Muscle of arm (tissue), 14 donors: ENCODE measurements at places on chromosomes 4 and X. TPM values are rescaled to one million over a fixed set of nuclear protein-coding genes. Genes with fewer than 3 reads are reported as not detected.

Gene CACNA1F
- 0.03 TPM for polyA plus RNA-seq

Gene DRD5
- polyA plus RNA-seq = 0.51 TPM

Gene GUCY1B1
- polyA plus RNA-seq = 26.5 TPM

Gene AVPR2
- not detected for polyA plus RNA-seq

Gene SLC38A5
- 15.2 TPM for polyA plus RNA-seq

Gene CYLC1
- polyA plus RNA-seq = not detected

Gene NR0B1
- polyA plus RNA-seq = not detected

Gene FRG2
- not detected for polyA plus RNA-seq

Gene ADAMTS3
- 2.5 TPM for polyA plus RNA-seq

Gene USP11
- polyA plus RNA-seq = 87.7 TPM

Gene TCEAL3
- not detected for polyA plus RNA-seq

Gene CCNB3
- 0.67 TPM for polyA plus RNA-seq

Gene ADH1C
- 18.2 TPM for polyA plus RNA-seq

Gene HSD17B13
- polyA plus RNA-seq = not detected

Gene FAM114A1
- polyA plus RNA-seq = 70.1 TPM

Gene CLGN
- polyA plus RNA-seq = 2.0 TPM

Gene PACRGL
- polyA plus RNA-seq = 15.9 TPM

Gene XAGE2
- 0.59 TPM for polyA plus RNA-seq

Gene NOX1
- polyA plus RNA-seq = 0.42 TPM

Gene COL4A6
- 5.3 TPM for polyA plus RNA-seq
